ENCODE measurements at places on chromosomes 6 and 20.

GRCh38 chr6:128068119-128068479 lies 167.2 kb upstream of the THEMIS start:
- no peak for DNase-seq

DNA sequence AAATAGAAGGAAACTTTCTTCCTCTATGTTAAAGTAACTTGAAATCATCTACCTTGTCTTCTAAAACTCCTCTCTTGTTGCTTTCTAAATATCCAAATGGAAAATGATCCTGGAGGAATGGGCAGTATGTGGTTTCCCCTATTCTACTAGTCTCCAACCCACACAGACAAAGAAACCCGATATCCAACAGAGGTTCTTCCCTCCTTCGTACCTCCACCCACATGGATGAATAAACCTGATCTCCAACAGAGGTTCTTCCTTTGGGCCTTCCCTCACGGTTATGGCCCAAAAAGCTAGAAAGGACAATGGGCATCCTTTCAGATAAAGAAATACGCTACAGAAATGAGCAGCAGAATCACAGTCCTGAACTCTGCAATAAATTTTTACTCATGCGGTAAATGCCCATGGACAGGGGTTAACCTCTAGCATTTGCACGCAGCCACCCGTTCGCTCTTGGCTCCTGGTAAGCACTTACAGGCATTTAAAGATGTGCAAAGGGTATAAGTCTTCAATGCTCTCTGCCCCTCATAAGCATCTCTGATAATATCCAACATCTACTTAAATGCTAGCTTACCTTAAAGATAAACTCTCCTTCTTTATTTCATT lies 130.9 kb downstream of the GMPR start:
- no peak for DNase-seq

- peak; percentile 75 for DNase-seq
Measured at GRCh38 chr6:129709769-129710449, at the start of gene ARHGAP18. Gene ARHGAP18, minus strand, starts transcription at chr6:129710177. Its CDS starts 41 bp downstream, at chr6:129710136.

GRCh38 chr6:20791944-20792343 lies 257.7 kb downstream of the CDKAL1 start:
- DNase-seq, result no peak

GRCh38 chr6:139184047-139184446 lies 49.2 kb downstream of the HECA start:
- no peak for DNase-seq

DNA sequence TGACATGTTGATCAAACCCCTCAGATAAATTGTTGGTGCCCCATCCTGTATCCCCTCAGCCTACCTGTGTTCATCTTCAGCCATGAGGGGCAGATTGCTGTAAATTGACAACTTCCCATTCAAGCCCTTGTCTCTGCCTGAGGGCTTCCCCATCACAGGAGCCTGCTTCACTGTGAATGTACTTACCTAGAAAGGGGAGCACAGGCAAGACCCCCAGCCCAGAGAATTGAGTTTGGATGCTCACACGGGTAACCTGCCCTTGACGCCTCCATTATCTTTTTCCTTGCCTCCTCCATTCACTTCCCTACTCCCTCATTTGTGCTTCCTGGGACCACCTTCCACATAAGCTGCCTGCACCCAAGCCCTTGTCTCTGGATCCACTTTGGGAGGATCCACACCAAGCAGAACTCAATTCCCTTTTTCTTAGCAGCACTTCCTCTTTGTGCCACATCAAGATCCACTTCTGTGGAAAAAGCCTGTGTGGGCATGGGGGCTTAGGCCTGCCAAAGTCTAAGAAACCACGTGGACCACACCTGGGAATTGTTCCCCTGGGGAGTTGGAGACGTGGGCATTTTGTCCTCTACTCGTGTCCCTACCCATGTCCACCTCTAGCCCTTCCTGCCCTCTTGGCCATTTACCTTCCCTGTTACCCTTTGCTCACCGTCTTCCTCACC lies 103.4 kb upstream of the FOXA2 start:
- no peak for DNase-seq

- DNase-seq, result no peak
Measured at GRCh38 chr6:31702405-31702818, 712 bp downstream of the ABHD16A start.

DNA sequence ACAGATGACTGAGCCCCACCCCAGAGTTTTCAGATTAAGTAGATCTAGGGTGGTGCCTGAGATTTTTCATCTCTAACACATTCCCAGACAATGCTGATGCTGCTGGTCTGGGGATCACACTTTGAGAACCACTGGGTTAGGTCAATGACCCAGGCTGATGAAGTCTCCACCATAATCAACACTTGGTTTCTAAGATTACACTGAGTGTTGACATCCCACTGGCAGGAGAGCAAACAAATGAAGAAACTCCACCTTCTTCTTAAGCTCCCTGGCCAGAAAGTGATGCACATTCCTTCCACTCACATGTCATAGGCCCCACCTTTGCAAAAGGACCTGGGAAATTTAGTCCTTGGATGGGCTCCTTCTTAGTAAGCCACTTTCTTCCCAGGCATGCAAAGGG lies 53.1 kb downstream of the MAFB start:
- no peak for DNase-seq

DNA sequence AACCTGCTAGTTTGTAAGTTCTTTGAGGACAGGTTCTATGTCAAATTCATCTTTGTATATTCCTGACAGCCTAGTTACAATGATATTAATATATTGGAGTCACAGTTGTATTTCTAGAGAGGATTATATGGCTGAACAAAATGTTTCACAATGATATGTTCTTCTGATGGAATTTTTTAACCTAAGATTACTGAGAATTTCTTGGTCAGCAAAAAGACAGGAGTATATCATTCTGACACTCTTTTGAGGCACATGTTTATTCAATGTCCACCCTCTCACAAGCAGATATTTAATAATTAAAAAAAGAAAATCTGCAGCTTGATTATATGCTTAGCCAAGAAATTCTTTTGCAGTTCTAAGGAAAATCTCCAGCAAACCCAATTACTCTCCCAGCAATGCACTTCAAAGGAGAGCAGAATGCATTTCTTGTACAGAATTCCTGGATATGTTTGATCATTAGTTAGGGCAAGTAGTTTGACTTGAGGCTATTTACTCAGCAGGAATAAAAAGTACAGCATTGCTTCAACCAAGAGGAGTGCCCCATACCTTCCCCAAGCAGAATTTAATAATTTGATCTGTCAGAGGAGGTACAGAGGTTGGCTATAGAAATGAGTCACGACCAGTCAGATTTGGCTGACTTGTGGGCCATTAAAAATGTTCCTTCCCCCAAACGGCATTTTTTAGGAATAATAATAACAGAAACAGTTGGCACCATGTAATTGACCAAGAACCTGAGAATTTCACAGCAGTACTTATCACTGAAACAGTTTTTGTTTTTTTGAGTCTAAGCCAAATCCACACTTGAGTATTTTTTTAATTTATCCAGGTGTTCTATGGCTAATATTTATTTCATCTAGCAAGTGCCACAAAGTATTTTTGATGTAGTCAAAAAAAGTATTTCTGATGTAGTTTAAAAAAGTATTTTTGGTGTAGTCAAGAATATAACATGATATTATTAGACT lies 508.1 kb upstream of the FLRT3 start:
- DNase-seq, result no peak

DNA sequence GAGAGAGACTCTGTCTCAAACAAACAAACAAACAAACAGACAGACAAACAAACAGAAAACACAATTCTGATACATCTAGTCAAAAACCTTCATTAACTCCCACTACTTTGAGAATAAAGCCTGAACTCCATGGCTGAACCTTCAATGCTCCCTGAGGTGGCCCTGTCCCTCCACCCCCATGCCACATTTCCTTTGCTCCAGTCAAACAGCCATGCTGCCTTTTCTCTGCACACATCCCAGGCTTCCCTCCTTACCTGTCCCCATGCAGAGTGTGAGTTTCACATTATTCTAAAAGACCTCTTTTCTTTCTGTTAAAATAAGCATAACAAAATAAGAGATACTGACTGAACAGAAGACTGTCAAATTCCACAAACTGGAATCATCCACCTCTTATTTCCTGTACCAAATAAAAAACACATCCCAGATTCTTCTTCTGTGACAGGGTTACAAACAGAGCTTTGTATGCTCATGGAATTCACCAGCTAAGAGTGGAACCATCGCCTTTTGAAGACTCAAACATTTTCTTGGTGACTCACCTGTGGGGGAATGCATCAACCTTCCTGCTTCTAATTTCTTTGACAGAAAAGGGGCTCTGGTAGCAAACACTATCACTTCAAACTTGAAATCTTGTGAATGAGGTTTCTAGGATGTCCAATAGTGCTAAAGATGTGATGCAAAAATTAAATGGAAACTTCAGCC lies 71.0 kb upstream of the SLC22A16 start:
- no peak for DNase-seq

DNA sequence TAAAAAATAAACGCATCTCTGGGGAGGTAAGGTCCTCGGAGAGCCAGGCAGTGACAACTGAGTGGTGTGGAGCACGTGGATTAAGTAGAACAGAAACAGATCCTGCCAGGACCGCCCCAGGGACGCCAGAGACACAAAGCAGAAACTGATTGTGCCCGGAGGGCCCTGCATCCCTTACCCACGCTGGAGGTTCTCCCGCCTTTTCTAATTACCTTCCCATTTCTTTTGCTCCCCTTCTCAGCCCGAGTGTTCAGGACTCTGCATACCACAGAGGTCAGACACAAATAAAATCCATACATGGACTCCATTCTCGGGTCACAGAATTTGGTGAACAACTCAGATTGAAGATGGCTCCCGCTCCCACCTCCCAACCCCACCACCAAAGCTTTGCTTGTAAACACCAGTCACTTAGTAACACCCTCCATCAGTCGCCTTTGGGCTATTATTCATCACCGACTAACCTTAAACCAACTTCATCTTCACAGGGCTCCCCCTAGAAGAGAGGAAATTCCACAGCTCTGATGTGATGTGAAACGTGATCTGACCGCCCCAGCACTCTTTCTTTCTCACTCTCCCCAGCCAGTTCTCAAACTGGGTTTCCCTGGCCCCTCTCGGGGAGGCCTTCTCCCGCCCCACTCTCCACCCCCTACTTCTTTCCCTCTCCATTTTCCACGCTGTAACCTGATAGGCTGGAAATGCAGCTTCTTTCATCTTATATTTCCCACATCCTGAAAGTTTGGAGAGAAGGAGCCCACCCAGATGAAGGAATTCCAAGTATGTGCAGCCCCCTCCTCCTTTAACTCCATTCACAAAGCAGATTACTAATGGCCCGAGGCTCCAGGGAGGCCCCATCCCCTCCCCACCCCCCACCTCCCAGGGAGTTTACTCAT lies 32.5 kb upstream of the PIM1 start:
- no peak for DNase-seq

GRCh38 chr20:61949363-61949713 lies 116.3 kb downstream of the TAF4 start:
- DNase-seq, result peak; percentile 3

DNA sequence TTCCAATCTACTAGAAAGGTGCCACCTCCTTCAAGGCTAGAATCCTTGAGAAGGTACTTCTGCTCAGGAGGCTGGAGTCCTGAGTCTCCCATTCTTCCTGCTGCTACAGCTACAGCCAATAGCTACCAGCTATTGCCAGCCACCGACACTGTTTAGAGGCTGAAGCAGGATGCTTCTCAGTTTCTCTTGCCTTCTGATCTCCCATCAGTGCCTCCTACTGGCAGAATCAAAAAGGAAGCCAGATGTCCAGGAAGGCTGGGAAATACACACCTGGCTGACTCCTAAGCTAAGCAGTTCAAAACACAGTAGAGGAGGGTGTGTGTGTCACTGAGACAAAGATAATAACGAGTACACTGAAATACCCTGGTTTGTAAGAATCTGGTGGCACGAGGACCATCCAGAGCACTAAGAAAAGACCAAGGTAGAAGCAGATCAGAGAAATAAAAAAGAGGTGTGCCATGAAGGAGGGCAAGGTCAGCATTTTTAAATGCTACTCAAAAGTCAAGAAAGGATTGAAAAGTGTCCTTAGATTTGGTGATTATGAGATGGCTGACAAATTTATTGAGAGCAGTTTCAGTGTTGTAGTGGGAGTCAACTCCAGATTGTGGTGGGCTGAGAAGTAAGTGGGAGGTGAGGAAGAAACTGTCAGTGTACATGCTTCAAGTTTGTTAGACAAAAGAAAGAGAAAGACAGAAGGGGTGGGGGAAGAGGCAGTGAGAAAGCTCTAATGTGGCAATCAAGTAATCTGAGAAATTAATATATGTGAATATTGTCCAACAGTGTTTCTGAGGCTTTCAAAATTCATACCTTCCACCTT lies 2.3 kb upstream of the HLA-DMA start:
- DNase-seq, result no peak
